Activated gamma-delta T cell treated with Interleukin-2 at 50 U/mL for 16 hours (primary cell): ENCODE measurements at places on chromosomes 3 and 15.

- no peak for DNase-seq
Observed at GRCh38 chr15:82774496-82774895, 31.4 kb downstream of the FSD2 start.

DNA sequence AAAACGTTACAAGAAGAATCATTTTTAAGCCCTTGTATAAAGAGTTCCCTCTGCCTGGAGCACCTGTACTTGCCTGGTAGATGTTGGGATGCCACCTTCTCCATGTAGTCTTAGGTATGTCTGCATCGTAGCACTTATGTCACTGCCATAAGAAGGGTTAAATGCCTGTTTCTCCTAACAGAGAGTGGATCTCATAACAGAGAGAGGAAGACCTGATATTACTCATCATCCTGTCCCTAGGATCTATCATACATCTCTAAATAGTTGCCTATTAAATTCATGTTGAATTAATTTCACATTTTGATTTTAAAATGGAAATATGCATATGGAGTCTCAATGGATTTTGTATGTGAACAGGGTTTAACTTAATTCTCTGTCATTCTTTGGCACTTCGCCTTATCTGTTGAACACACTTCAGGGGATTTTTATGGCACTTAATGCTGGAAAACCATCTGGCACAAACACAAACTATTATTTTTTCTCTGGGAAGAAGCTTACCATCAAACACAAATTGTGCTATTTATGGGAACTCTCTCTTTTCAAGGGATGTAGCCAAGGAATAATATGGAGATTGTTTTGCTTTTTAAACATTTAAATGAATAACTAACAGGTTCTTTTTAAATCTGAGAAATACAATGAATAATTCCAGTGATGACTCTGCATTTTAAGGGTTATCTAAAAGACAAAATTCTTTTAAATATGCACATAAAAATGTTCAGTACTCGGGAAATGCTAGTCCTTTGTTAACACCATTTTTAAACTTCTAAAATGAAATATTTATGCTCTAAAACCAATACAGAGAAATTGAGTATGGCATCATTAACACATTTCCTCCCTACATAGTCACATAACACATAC lies 230.7 kb downstream of the ZNF385D start:
- DNase-seq, result no peak

- DNase-seq, result no peak
Observed at GRCh38 chr3:27138005-27138404, 231.2 kb downstream of the NEK10 start.

GRCh38 chr3:22245811-22246583 lies 495.0 kb upstream of the ZNF385D start:
- no peak for DNase-seq

- DNase-seq, result no peak
Observed at GRCh38 chr3:39319249-39319648, 10.3 kb upstream of the CCR8 start.
